ENCODE measurements at places on chromosomes 1 and 21.

DNA sequence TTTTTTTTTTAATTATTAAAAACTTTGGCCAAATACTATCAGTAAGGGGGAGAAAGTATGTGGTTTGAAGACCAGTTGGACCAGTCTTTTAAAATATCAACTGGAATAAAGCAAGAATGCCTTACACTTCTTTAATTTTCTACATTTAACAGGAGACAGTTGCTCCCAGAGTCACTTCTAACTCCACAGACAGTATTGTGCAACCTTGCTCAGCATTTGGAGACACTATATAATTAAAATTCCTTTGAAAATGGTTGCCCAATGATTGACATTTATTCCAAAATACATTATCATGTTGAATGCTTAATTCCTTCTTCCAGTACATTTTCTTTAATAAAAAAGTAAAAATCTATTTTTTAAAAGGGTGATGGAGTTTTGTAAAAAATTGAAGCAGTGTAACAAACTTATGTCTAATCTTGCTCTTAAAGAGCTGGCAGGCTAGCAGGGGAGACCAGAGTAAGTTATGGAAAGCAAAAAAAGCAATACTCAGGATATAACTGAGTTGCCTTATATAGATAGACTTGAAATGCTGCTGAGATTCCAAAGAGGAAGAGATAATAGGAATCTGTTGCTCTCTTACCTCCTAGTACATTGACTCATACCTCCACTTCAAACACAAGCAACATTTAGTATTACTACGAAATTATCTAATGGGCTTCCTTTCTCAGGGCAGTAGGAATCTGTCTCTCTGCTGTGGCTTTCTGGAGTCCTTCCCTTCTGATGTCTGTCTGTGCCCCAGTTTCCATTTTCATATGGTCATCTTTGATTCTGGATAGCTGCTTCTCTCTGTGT, 69.7 kb upstream of the RGL1 start:
- DNase-seq, result peak; percentile 53

DNA sequence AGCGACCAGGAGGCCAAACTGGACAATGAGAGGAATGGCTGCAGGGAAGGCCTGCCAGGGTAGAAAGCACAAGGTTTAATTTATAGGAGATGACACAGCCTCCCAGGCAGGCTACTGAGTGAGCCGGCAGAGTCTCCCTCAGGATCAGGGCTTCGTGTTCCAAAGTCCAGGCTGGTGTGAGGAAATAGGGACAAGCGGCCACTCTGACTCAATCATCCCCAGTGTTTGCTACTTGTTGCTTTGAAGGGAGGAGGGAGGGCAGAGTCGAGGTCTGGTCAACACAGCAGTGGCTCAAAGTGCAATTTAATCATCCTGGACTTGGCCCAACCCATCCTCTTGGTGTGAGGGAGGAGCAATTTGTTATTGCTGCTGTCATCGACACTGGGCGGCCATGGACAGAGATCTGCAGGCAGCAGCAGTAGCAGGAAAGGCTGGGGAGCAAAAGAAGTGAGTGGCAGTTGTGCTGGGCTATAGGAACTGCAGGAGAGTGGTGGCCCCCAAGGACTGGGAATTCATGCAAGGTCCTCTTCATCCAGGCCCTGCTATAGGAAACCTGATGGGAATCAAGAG, 27.5 kb downstream of the TBX15 start:
- DNase-seq, result no peak

- no peak for DNase-seq
Measured at GRCh38 chr1:30330644-30331043, 392.7 kb downstream of the MATN1 start.

DNA sequence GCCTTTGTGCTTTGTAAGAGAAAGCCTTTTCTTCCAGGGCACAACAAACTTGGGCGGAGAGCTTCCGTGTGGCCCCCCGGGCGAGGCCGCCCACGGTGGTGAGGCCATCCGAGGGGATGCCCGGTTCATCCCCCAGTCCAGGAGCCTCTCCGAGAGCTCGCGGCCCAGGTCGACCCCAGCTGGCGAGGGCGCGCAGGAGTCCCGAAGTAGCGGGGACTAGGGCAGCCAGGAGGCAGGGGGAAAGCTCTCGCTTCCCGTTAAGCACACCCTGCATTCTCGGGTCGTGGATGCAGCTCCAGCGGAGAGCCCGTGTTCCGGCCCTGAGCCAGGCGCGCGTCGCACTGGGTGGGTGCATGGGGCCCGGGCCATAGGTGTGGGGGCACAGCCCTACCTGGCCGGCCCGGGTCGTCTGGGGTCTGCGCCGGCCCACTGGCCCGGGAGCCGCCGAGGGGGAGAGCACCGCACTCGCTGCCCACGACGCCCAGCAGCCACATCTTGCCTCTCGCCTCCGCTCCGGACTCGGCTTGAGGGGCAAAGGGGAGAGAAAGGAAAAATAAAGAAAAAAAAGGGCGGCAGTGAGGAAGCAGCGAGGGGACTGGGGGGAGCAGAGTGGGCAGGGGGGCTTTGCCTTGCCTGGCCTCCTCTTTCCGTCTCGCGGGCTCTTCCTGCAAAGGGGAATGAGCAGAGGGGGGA, 1.8 kb downstream of the RNF220 start:
- DNase-seq, result peak; percentile 49

DNA sequence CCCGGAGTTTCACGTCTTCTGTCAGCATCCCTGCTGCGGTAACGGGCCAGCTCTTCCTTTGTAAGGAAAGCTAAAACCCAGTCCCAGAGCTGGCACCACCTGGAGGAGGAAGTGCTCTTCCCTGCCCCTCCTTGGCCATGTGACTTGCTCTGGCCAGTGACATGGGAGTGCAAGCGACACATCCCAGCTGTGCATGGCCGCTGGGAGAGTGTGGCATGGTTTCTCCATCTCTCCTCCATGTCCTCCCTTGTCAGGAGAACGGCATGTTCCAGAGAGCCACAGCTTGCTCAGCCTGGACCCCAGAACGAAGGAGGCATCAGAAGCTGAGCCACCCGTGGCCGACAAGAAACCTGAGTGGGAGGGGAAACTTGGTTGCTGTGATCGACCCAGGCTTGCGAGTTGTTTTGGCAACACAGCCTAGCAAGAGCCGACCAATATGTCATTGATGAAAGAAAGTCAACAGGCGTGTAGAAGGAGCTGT, 2.7 kb upstream of the PRXL2B start:
- no peak for DNase-seq

- no peak for DNase-seq
Measured at GRCh38 chr1:216596281-216596862, 126.9 kb downstream of the ESRRG start.

- DNase-seq, result peak; percentile 1
Measured at GRCh38 chr1:101769520-101769919, 227.2 kb downstream of the OLFM3 start.

DNA sequence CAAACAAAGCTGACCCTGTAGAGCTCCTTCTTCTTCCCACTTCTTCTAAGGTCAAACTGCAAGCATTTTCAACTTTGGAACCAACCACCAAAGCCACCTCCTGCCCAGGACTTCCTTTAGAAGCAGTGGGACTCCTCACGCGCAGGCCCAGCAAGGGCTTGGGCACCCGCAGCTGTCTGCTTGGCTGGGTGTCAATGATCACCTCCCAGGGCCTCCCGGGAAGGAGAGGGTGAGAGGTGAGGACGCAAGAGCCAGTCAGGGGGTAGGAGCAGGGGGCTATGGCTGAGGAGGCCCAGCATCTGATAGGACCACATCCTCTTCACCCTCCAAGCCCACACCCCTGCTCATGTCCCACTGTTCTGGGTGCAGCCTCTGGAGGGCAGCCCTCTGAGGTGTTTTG, 10.2 kb downstream of the KLHL21 start:
- DNase-seq, result no peak

- DNase-seq, result peak; percentile 71
Measured at GRCh38 chr1:167084757-167085156, 5.4 kb downstream of the GPA33 start.

- DNase-seq, result peak; percentile 27
Measured at GRCh38 chr1:205610036-205610435, 21.8 kb downstream of the ELK4 start.

DNA sequence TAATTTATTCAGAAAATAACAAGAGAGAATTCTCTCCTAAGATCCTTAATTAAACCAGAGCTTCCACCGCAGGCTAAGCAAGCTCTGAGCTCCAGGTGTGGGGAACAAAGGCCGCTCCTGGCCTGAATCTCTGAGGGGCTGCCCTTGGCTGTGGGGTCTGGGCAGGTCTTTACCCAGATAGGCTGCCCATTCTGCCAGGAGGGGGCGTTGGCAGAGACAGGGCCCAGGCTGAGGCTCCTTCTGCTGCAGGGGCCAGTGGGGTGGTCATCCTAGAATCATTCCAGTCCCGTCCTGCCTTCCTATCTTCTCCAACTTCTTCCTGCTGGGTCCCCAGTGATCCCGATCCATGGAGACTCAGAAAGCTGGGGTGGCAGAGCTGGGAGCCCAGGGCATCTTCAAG, 82.9 kb upstream of the POU3F1 start:
- DNase-seq, result no peak

DNA sequence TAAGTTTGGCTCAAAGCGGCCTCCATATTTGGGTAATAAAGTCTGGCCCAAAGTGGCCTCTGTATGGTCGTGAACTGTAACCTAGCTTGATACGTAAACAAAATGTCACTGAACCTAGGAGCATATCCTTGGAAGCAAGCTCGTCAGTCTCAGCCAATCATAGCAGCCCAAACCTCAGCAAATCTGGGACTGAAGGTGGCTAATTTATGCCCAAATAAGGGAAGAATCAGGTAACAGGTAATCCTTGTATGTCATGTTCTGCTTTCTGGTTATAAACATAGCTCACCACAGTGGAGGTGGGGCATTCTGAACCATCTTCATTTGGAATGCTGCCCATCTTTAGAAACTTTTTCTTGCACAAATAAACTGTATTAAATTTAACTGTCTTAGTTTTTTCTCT, 281.1 kb downstream of the TTLL7 start:
- DNase-seq, result no peak

DNA sequence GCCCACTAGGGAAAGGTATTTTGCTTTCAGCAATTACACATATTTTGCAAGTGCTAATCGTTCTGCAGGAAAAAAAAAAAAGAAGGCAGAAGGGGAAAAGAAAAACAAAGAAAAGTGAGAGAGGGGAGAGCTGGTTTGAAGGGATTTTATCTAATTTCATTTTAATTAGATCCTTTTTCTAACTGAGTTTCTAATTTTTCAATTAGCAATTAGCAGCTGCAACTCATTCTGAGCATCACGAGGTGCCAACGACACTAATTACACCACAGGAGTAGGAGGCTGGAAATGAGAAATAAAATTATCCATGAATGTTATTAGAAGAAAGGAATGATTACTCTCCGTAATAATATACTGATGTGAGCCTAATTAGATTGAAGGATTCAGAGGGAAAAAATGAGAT, 481.0 kb upstream of the CAMK1G start:
- no peak for DNase-seq

- no peak for DNase-seq
Measured at GRCh38 chr1:57826535-57826934, 402.7 kb upstream of the DAB1 start.

GRCh38 chr1:3772027-3772714, 378 bp upstream of the SMIM1 start:
- DNase-seq, result peak; percentile 79

GRCh38 chr1:4061521-4062031, 161.5 kb upstream of the C1orf174 start:
- no peak for DNase-seq

- no peak for DNase-seq
Measured at GRCh38 chr1:154884869-154885701, 15.0 kb upstream of the KCNN3 start.

DNA sequence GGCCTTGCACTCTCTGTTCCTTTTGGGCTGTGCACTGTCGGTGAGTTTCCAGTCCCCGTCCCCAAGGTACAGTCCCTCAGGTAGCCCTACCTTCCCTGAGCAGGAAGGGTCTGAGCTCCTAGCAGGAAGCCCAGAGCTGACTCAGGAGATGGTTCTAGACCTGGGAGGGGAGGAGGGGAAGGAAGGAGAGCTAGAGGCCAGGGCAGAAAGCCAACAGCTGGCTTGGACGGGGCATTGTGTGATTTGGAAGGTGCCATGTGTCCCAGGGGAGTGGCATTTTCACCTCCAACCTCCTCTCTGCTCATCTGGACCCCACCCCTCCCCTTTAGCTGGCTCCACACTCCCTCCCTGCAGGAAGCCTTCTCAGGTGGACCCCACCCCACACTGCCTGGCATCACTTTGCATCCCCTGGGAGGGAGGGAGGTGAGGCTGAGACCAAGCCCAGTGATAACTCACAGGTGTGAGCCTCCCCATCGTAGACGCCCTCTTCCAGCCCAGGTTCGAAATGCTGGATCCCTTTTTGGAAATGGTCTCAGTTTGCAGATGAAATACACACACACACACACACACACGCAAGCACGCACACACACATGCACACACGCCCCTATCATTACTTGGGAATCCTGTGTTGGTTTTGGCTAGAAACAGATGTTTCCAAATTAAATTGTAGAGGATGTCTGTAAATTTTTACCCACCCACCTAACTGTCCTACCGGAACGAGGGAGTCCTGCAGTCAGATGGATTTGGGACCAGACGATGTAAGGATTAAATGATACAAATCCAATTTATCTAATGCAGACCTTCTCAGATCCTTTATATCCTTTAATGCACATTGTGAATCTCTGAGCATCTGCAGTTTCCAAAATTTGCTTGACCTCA, 19.7 kb upstream of the IFNLR1 start:
- DNase-seq, result no peak

DNA sequence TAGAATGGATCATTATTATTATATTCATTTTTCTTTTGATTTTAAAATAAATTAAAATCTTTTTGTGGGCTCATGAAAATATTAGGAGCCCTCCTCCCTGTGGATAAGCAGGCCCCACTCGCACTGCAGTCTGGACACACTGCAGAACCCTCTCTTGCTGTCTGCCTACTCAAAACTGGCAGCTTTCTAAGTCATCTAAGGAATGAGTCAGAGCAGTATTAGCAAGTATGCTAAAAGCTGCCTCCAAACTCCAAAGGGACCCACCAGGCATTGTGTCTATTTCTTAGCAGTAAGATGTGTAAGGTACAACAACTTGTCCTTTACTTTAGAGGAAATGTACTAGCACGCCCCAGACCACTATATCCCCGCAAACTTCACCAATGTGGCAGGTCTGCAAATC, 108.8 kb downstream of the SYF2 start:
- DNase-seq, result no peak

DNA sequence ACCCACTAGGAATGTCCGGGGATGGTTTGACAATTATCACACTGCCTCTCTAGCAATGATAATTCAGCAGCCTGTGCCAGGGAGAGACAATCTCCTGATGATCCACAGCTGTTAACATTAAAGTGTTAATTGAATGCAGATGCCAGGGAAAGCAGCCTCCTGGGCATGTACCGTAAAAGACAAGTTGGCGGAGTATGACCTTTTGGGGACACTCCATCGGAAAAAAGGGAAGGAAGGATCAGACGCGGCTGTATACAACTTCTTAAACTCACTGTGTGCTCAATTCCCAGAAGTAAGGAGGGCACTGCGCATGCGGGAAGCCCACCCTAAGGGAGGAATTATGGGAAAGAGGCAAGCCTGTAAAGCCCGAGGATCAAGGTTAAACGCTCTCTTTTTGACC, 62.6 kb downstream of the MAP3K7CL start:
- no peak for DNase-seq

GRCh38 chr1:205183676-205184335, 27.7 kb downstream of the DSTYK start:
- DNase-seq, result no peak

- DNase-seq, result no peak
Measured at GRCh38 chr1:192489047-192489446, 86.5 kb upstream of the RGS1 start.

GRCh38 chr1:14949270-14949835, 204.2 kb upstream of the TMEM51 start:
- DNase-seq, result no peak

Measured in suppressor macrophage treated with lipopolysaccharide for 4 hours (primary cell).